ENCODE measurements at places on chromosomes 16 and 17.

DNA sequence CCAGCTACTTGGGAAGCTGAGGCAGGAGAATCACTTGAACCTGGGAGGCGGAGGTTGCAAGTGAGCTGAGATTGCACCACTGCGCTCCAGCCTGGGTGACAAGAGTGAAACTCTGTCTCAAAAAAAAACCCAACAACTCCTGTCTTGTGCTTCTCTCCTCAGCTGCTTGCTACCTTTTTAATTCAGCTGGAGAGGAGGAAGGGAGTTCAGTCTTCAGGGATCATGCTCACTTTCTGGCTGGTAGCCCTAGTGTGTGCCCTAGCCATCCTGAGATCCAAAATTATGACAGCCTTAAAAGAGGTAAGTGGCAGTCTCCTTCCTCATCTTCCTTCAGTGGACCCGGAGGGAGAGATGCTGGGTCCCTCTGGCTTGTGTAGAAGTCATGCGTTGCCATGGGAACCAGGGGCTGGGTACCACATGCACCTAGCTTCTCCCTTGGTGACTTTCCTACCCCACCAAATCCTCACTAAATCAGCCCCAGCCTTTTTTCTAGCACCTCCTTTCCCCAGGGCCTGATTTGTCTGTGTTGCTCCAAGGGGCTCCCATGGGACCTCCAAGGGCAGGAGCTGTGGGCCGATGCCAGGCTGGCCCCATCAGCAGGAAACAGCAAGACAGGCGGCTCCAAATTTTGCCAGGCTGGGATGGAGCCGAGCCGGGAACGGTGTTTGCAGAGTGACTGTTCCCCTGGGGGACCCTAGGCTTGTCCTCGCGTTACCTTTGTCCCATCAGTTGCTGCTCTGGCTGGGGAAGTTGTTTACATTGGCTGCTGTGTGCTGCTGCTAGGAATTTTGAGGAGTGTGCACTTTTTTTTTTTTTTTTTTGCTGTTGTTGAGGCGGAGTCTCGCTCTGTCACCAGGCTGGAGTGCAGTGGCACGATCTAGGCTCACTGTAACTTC is 65.2 kb downstream of the ABCC1 start:
- no peak for DNase-seq

GRCh38 chr16:84131117-84131516 is 13.9 kb downstream of the HSDL1 start:
- no peak for DNase-seq

GRCh38 chr17:32497431-32498205 is 10.8 kb downstream of the CDK5R1 start:
- no peak for DNase-seq

- no peak for DNase-seq
Measured at GRCh38 chr17:48021934-48022333, 15.7 kb downstream of the COPZ2 start.

DNA sequence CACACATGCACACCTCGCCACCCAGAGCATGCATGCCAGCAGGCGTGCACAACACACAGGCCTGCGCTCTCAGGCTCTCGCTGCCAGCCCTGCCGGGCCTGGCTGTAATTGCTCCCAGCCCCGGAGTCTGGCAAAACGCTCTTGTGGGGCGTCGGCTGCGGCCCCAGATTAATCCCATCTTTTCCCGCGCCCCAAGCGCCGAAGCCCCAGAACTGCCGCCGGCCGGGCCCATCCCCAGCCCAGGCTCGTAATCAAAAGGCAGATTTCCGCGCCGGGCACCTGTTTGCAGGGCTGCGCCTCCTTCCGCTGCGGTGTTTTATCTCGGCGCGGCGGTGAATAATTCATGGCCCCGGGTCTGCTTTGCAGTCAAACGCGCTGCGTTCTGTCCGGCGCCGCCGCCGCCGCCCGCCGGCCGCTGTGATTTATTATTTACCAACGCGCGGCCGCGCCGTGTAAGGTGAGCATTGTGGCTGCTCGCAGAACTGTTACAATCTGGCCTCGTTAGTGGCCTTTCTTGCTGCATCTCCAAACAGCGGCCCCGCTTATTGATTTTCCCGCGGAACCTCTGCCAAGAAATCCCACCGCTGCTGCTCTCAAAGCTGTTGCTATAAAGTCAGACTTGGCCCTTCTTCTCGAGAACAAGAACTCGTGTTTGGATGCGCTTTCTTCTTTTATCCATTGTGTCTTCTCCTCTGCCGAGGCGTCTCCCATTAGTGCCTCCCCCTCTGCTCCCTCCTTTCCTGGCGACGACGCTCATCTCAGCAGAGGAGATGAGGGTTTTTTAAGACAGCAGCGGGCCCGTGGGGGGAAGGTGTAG is 126.1 kb downstream of the IRX5 start:
- no peak for DNase-seq

DNA sequence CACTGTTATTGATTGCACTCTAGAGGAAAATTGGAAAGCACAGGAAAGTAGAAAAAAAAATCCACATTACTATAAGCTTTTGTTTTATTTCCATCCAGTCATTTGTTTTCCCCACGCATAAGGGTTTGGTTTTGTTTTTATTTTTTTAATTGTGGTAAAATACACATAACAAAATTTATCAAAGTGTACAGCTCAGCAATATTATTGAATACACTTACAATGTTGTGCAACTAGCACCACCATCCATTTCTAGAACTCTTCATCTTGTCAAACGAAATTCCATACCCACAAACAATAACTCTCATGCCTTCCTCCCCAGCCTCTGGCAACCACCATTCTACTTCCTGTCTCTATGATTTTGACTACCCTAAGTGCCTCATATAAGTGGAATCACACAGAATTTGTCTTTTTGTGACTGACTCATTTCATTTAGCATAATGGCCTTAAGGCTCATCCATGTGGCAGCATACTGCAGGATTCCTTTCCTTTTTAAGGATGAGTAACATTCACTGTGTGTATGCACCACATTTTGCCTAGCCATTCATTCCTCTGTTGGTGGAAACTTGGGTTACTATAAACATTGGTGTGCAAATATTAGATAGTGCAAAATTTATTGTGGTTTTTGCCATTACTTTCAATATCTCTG is 11.1 kb downstream of the SPPL2C start:
- DNase-seq, result no peak

DNA sequence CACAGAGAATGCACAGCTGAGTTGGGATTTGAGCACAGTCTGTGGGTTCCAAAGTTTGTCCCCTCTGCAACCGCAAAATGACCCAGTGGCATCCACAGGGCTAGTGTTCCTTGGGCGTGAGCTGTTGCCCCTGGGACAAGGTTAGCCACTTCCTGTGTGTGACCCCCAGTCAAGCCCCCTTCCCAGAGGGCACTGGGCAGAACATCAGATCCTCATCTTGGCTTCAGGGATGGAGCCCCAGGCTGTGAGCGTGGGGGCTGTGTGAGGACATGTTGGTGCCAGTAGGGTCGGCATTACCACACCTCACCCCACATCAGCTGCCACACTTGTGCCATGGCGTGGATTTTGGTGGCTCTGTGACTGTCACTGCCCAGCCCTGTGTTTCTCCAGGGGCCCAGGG is 55.3 kb downstream of the USP22 start:
- DNase-seq, result no peak

GRCh38 chr17:56121191-56122051 is 31.9 kb upstream of the ANKFN1 start:
- no peak for DNase-seq

DNA sequence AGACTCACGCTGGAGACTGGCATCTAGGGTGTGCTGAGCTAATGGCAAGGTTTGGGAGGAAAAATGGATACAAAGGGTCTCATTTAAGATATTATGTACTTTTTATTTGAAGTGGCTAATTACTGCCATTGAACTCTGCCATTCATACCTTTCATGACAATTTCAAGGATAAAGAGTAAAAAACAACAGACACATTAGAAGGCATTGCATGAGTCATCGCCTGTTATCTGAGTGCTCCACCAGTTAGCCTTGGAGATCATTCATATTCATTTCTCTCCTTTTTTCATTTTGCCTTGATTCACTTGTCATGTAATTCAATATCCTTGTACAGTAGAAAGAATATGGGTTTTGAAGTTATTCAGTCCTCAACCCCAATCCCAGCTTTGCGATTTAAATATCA is 109.5 kb downstream of the CDH8 start:
- DNase-seq, result no peak

DNA sequence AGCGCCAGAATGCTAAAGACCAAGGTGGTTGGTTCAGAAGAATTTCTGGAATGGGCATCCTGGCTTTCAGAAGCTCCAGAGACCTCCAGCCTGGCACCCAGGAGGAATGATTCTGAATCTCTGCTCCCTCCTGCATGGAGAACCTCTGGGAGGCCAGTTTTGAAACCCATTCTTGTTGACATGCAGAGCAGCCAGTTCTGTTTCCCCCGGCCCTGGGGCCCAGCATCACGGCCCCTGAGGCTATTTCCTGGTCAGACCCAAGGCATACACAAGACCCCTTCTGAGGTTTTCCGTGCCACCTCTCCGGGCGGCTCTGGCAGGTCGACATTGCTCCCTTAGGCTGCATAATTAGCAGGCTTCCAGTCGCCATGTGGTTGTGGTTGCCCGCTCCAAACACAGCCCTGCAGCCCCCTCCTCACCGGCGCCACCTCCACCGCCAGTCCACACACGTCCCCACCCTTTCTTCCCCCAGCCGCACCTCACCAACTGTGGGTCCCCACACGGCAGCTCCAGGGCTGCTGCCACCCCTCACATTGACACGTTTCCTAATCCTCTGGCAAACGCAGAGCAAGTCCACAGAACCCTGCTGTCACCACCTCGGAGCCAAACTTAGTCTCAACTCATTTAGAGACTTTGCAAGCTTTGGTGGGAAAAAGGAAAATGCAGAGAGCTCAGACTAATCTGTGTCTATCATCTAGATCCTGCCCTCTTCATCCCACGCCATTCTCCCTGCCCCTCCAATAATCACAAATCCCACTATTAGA is 367.1 kb downstream of the SOX9 start:
- DNase-seq, result no peak

GRCh38 chr16:81190667-81191066 is 47.8 kb upstream of the BCO1 start:
- DNase-seq, result no peak

GRCh38 chr16:75271441-75272096 is 20.1 kb upstream of the BCAR1 start:
- no peak for DNase-seq

DNA sequence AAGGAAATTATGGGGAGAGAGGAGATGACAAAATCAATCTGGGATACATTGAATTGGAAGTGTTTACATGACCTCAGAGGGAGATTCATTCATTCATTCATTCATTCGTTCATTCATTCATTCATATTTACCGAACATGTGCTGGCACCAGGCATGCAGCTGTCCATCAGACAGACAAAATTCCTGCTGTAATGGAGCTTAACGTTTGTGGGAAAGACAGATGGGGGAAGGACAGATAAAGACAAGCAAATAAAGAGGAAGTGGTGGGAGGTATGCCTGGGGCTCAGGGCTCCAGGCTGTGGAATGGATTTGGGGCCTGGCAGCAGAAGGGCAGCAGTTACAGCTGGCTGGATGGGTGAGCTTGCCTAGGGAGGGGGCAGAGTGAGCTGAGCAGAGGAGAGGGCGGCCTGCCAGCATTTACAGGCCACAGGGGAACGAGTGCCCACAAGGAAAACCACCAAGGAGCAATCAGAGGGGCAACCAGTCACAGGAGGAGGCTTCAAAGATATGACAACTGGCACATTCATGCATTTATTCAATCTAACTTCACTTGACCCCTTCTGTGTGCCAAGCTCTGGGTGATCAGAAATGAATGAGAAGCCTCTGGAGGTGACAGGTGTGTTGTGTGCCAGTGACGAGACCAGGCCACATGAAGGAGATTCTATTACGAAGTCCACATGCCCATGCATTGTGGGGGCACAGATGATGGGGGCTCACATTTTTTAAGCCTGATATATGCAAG is 48.5 kb downstream of the ARHGAP27 start:
- DNase-seq, result no peak

GRCh38 chr17:9824094-9824493 is 1.6 kb upstream of the GLP2R start:
- no peak for DNase-seq

GRCh38 chr16:9183682-9184353 is 92.4 kb downstream of the HAPSTR1 start:
- DNase-seq, result no peak

DNA sequence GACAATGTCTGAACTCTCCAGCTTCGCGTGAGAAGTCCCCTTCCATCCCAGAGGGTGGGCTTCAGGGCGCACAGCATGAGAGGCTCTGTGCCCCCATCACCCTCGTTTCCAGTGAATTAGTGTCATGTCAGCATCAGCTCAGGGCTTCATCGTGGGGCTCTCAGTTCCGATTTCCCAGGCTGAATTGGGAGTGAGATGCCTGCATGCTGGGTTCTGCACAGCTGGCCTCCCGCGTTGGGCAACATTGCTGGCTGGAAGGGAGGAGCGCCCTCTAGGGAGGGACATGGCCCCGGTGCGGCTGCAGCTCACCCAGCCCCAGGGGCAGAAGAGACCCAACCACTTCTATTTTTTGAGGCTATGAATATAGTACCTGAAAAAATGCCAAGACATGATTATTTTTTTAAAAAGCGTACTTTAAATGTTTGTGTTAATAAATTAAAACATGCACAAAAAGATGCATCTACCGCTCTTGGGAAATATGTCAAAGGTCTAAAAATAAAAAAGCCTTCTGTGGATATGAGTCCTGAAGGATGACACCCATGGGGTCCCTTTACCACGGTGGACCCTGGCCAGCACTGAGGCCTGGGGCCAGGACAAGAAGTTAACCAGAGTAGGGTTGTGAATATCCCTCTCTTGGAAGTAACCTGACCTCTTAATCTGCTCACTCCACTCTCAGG is 10.5 kb upstream of the ITGAD start:
- peak; percentile 35 for DNase-seq

DNA sequence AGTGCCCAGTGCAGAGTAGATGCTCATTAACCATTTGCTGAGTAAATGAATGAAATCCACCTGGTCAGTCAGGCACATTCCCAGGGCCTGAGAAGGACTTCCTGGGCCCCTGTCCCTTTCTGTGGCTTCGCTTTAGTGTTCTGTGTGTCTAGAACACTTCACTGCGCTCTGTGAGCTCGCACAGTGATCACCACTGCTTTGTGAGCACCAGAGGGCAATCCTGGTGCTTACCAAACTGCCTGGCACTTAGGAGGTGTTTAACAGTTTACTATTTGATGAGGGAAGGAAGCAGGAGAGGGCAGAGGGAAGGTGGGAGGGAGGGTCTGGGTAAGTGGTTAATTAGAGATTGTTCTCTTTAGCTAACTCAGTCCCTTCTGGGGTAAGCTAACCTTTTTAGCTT is 26.2 kb downstream of the SALL1 start:
- no peak for DNase-seq

- no peak for DNase-seq
Measured at GRCh38 chr16:35148748-35149147, 1689.3 kb downstream of the TP53TG3F start.

- no peak for DNase-seq
Measured at GRCh38 chr17:50517011-50517410, 8.8 kb downstream of the MYCBPAP start.
